Muscle of back (tissue), 13 donors: ENCODE measurements at places on chromosomes 3 and 15.

DNA sequence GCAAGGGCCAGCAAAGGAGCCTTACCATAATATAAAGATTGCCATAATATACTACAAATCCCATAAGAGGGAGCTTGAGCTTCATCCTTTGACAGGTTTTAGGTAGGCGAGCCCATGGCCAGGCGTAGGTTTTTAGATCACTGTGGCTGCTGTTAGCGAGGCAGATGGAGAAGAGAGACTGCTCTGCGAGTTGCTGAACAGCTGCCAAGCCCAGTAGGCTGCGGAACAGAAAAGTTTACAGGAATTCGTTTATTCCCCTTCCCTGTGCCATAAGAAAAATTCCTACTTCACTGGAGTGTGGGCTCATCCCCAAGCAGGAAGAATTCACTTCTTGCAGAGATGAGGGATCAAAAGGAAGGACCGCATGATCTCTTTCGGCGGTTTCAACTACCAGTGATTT is 30.5 kb downstream of the TMED3 start:
- peak; percentile 27 for DNase-seq

- peak; percentile 63 for DNase-seq
These were observed 63.7 kb downstream of the ATP8B4 start for GRCh38 chr15:50055332-50055731.

DNA sequence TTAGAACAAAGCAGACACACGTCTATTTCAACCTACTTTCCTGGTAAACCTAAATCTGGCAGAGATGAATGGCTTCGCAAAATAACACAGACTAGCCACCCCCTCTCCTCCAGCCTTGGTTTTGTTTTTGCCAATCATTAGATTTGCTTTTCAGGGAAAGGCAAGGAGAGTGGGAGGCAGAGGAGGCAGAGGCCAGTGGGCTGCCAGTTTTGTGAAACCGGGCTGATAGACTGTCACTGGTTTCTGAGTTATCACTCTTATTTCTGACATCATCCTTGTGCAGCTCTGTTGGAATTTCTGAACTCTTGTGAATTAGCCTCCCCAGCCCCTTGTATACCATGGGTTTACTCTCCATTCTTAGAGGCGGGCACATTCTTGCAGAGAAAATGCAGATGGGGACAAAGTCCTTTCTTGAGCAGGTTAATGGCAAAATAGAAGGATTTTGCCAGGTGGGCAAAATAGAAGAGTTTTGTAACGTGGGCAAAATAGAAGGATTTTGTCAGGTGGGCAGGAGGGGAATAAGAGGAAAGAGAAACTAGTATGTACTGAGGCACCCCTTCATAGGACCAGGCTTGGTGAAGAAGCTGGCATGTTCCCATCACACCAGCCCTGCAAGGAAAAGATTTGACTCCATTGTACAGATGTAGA is 3.2 kb upstream of the FEM1B start:
- no peak for DNase-seq

- peak; percentile 96 for DNase-seq
These were observed 60.4 kb downstream of the SMAD3 start for GRCh38 chr15:67125589-67126502.

DNA sequence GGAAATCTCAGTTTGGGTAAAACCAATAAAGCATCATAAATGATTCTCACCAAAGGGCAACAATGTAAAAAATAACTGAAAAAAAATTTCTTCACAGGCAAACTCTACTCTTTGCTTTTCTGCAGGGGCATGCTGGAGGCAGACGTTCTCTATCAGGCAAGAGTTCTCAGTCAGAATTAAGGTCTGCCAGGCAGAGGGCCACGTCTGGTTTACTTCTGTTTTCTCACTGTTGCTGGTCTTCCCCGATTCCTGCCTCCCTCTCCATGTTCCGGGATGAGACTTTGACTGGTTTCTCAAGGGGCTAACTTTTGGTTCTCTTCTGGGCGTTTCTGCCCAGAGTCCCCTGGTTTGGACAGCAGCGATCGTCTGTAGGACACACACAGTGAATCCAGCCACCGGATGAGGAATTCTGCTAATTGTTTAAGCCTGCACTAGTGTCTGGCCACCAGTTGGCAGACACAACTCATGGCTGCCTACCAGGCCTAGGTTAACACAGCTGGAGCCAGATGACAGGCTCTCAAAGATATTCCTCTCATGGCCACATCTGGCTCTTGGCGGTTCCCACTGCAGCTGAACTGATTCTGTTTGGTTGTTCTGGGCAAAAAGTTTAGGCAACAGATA is 273.1 kb downstream of the FOXP1 start:
- DNase-seq: peak; percentile 59
